IPS DF 19.7 (cell line): ENCODE measurements at places on chromosomes 16 and 17.

GRCh38 chr17:39934324-39934723 lies 6.8 kb downstream of the LRRC3C start:
- no peak for DNase-seq

GRCh38 chr17:42667088-42667951 lies 8.2 kb downstream of the TUBG2 start:
- DNase-seq: no peak

- no peak for DNase-seq
Measured at GRCh38 chr16:30980434-30980833, 4.6 kb upstream of the HSD3B7 start.

DNA sequence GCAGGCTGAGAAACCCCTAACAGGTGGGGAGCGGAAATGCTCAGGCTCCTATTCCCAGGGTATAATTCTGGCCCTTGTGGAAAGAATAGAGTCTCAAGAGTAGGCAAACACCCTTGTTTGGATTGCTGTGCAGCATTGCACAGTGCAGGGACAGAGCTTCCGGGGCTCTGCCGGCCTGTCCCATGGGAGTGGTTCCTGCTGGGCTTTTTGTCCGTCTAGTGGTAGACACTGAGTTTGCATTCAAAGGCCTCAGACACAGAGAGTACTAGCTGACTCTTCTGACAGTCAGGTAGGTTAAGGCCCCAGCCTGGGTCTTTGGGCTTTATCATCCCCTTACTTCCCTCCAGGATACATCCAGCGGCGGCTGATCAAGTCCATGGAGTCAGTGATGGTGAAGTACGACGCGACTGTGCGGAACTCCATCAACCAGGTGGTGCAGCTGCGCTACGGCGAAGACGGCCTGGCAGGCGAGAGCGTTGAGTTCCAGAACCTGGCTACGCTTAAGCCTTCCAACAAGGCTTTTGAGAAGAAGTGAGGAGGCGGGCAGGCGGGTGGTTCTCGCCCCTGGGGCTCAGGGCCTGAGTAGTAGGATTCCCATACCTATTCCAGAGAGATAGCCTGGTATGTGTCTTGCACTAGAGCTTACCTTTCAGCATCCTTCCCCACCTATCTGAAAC lies 18.1 kb downstream of the POLR2A start:
- DNase-seq: no peak

DNA sequence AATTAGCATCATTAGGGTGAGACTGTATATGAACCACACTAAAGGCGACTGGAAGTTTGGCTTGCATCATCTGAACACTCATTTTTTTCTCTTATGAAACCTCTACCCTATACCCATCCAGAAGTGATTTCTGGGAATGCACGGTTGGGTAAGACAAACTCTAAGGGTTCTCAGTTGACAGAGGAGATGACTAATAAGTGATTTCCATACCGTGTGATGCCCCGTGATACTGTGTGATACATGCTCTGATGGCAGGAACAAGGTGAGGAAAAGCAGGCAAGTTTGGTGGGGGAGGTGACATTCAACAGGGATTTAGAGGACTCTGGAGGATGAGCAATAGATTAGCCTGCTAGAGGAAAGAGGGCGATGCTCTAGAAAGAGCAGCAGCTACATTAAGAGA lies 156.4 kb upstream of the CCL2 start:
- no peak for DNase-seq

DNA sequence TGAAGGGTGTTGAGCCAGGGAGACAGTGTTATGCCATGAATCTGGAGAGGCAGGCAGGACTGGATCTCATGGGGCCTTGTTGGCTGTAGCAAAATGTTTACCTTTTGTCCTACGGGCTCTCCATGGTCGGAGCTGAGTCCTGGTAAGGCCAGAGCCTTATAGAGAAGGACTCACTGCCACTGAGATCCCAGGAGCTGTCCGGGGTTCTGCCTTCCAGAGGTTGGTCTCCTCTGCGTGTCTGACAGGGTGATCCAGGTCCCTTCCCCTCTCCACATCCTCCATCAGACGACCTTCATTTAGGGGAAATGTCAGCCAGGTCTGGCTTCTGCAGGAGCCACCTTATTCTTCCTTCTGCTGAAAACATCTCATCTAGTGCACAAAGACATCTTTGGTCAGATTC lies 285.2 kb upstream of the N4BP1 start:
- no peak for DNase-seq

DNA sequence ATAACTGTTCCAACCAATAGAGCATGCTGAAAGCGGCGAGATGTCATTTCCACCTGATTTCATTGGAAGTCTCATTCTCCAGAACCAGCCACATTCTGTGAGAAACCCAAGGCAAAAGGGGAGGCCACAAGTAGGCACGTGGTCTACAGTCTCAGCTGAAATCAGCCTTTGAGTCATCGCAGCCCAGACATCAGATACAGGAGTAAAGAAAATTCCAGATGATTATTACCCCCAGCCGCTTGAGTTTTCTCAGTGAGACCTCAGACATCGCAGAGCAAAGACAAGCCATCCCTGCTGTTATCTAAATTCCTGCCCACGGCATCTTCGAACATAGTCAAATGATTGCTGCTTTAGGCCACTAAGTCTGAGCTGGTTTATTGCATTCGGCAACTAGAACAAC lies 23.1 kb downstream of the STAT3 start:
- DNase-seq: no peak

GRCh38 chr16:30342751-30343490 lies 12.2 kb downstream of the CD2BP2 start:
- no peak for DNase-seq
